RWPE1 (cell line): ENCODE measurements at places on chromosomes 5 and 9.

GRCh38 chr9:99491408-99492158 lies 269.5 kb downstream of the SEC61B start:
- no peak for DNase-seq

GRCh38 chr9:112836394-112836793 lies 54.3 kb downstream of the SLC46A2 start:
- DNase-seq, result no peak

- no peak for DNase-seq
Measured at GRCh38 chr5:154618696-154619095, 136.5 kb upstream of the LARP1 start.

GRCh38 chr5:127001621-127002296 lies 28.6 kb downstream of the MARCHF3 start:
- no peak for DNase-seq

GRCh38 chr5:36060420-36060887 lies 6.2 kb downstream of the UGT3A2 start:
- DNase-seq, result no peak

- no peak for DNase-seq
Measured at GRCh38 chr9:136232969-136233368, 12.6 kb downstream of the QSOX2 start.

DNA sequence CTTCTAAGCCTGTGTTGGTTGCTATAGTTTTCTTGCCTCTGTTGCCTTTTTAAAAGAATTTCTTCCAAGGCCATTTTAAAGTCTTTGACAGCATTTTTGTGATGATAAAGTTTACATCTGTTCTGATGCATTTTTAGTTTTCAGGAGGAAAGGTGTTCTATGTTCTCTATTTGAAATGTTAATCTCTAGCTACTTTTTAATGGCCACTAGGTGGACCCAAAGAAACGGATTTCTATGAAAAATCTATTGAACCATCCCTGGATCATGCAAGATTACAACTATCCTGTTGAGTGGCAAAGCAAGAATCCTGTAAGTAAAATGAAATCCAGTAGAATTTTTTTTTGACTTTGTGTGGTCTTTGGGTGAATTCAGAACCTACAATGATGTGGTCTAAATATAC lies 60.2 kb downstream of the MELK start:
- DNase-seq, result peak; percentile 31

- DNase-seq, result no peak
Measured at GRCh38 chr9:8890695-8891094, 1091.1 kb upstream of the DMAC1 start.

DNA sequence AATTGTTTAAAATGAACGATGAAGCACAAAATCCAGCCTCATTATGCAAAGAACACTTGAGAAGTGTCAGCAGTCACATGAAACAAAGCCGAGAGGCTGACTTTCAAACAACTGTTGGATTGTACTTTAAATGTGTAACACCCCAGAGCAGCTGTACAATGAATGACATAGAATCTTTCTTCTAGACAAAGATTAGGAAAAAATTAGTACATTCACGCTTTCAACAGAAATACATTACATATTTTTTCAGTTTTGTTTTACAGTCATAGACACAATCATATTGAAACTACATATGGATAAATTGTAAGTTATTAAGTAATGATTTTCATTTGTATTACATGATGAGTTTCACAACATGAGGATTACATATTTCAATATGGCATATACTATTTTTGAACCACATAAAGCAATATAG lies 10.6 kb upstream of the AGXT2 start:
- DNase-seq, result no peak

DNA sequence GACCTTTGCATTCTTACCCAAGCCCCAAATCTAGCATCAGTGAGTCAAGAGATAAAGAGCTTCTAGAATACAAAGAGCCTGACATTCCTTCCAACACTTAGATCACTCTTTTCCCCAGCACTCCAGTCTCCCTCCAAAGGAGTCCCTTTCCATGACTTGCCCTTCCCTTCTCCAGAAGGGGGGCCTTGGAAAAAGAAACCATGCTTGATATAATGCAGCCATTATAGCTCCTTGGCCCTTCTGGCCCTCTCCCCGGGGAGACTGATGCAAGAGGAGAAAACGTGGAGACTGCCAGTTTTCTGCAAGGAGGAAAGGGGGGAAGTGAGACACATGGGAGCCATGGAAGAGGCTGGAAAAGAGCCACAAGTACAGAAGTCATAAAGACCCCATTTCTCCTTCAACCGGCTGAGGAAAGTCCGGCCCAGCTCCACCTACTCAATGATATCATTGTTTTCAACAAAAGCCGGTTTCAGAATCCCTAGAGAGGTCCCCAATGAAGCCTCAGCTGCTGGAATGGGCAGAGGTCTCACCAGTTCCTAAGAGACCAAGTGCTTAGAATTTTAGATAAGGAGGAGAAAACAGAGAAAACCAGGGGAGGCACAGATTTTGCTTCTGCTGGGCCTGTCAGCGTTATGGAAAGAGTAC lies 29.0 kb downstream of the ADAM19 start:
- DNase-seq, result no peak

- peak; percentile 80 for DNase-seq
Measured at GRCh38 chr5:43315263-43315662, 2.1 kb upstream of the HMGCS1 start.

DNA sequence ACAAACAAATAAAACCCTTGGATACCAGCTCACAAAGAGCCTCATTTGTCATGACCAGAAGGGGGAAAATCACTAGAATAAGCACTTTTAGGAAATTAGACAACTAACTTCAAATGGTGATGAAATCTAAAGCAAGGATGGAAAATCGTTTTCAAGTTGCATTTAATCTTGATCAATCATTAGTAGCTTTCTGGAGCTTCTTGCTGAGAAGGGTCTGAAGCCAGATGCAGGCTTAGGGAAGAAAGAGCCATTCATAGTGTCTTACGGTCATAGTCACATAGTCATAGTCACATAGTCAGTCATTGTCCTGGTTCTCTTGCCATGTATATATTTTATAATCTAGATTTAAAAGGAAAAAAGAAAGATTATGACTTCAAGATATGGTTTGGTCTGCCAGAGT lies 610.5 kb downstream of the ACTL7B start:
- no peak for DNase-seq

DNA sequence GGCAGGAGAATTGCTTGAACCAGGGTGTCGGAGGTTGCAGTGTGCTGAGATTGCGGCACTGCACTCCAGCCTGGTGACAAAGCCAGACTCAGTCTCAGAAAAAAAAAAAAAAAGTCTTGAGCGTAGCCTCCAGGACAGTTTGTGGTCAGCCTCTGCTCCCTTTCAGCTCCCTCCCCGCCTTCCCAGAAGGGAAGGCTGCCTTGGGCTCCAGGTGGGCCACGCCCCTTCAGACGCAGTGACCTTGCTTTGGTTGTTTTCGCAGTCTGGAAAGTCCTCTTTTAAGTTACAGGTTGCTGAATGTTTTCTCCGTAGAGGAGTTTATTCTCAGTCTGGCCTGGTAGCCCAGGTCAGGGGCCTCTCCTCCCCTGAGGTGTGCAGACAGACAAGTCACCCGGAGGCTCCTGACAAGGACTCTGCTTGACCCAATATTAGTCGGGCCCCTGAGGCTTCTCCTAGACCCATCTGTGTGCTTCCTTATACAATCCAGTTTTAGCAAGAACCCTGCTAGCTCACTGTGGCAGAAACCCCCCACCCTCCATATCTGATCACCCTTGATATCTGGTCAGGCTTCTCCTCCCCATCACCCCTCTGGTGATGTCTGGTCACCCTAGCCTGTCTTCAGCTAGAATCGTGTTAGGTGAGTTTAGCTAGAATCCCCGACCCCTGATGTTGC lies 31.6 kb upstream of the N4BP3 start:
- no peak for DNase-seq

- DNase-seq, result no peak
Measured at GRCh38 chr5:112012104-112012503, 255.1 kb upstream of the NREP start.

DNA sequence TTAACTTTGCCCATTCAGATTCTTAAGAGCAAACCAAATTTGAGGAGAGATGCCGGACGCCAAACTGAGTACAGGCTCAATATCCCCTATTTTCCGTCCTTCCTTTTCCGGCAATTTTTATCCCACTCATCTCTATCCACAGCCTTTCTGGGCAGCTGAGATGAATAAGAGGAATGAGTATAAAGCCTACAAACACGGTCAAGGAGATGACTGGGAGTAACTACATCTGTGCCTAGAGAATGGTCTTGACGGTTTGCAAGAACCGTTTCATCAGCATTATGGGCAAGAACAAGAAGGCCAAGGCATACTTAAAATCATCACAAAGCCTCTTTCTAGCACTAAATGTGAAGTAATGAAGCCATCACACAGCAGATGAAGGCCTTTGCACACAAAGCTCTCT lies 227.3 kb downstream of the DCP2 start:
- DNase-seq, result no peak

GRCh38 chr9:71916834-71917534 lies 5.5 kb downstream of the C9orf85 start:
- no peak for DNase-seq

- no peak for DNase-seq
Measured at GRCh38 chr9:98362624-98363252, 107.3 kb upstream of the TBC1D2 start.

DNA sequence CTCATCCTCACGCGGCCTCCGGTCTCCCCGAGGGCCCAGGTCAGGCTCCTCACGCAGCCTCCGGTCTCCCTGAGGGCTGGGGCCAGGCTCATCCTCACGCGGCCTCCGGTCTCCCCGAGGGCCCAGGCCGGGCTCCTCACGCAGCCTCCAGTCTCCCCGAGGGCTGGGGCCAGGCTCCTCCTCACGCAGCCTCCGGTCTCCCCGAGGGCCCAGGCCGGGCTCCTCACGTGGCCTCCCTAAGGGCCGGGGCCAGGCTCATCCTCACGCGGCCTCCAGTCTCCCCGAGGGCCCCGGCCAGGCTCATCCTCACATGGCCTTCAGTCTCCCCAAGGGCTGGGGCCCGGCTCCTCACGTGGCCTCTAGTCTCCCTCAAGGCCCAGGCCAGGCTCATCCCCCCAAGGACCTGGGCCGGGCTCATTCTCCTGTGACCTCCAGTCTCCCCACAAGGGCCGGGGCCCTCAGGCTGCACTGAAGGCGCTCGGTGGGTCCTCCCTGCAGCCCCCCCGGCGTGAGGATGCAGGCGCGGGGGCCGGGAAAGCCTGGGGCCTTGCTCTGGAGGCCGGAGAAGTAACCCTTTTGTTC lies 51.2 kb upstream of the FCN2 start:
- DNase-seq, result no peak

DNA sequence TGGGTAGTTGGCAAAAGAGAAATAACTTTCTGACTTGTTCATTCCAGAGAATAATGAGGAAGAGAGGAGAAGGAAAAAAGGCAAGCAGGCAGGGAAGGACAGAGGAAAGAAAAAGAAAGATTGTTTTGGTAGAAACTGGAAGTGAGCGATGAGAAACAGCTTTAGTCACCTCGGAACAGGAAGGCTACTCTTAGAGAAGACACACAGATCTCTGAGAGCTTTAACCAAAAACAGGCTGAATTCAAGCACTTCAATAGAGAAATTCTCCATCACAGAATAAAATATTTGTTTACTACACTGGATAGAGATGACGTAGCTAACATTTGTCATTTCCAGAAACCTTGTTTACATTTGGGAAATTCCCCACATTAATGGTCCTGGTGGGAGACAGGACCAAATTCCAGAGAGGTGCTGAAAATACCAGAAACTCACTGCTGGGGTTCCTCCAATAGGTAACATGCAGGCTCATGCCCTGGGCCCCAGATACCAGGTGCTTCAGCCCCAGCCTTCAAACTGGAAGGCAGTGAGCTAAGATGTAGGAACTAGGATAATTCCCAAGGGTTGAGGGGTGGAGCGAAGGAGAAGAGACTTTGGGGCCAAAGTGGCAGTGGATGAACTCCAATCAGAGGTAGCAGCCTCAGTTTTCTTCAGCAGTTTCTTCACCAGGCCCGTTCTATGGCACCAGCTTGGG lies 227.7 kb upstream of the GRAMD2B start:
- no peak for DNase-seq

- no peak for DNase-seq
Measured at GRCh38 chr9:33651125-33651524, 127.1 kb downstream of the ANKRD18B start.

- DNase-seq, result no peak
Measured at GRCh38 chr5:88089719-88090390, 178.8 kb downstream of the TMEM161B start.

GRCh38 chr9:134320126-134320867 lies 6.0 kb upstream of the RXRA start:
- DNase-seq, result no peak

- no peak for DNase-seq
Measured at GRCh38 chr5:160367261-160367660, 3.2 kb downstream of the C1QTNF2 start.

- no peak for DNase-seq
Measured at GRCh38 chr9:122346478-122347347, 24.1 kb upstream of the PTGS1 start.

DNA sequence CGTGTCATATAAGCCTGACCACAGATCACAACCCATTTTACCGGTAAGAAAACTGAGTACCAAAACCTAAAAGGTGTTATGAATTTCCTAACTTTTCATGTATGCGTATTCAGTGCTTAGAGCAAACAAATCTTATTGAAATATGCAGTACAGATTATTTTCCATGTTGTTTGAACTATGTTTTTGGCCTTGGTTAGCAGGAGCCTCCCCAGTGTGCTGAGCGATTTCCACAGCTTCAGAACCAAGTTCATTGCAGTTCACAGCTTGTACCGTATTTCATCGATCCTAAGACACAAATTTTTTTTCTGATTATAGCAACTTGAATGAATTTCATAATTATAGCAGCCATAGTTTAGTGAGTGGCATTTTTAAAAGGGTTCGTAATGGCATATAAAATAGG lies 13.7 kb downstream of the ADAMTSL1 start:
- no peak for DNase-seq

GRCh38 chr5:157611571-157612476 lies 36.2 kb upstream of the ADAM19 start:
- DNase-seq, result peak; percentile 75

DNA sequence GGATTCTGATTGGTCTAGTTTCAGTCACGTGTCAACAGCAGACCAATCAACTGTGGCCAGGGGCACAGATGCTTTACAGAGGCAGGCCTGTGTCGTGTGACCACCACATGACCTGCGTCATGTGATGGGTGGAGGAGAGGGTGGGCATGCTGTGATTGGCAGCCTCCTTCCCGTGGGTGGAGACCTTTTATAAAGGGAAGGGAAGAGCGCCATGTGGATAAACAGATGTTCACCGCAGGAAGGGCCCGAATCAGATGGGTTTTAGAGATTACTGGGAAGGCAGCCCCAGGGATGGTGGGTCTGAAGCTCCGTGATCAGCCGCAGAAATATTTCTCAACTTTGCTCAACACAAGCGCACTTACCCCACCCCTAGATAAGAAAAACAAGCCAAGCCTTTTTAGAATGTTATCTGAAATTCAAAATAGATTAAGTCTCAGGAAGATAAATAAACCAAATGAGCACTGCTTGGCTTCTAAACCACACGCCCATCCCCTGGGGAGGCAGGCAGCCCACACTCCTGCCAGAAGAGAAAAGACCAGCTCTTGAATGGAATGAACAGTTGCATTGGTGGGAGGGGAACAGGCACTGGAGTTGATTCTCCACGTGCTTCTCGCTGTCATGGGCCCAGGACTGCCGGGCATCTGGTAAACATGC lies 43.6 kb downstream of the ROPN1L start:
- DNase-seq, result no peak

GRCh38 chr9:101326035-101326434 lies 58.8 kb downstream of the BAAT start:
- no peak for DNase-seq

GRCh38 chr5:134252671-134253070 lies 26.8 kb upstream of the PPP2CA start:
- DNase-seq, result peak; percentile 60

- no peak for DNase-seq
Measured at GRCh38 chr5:142771666-142772065, 1.5 kb downstream of the ARHGAP26 start.

- no peak for DNase-seq
Measured at GRCh38 chr5:8491254-8491653, 622.3 kb downstream of the MTRR start.

- peak; percentile 98 for DNase-seq
Measured at GRCh38 chr9:128684325-128685199, 4.5 kb upstream of the SET start.
